ENCODE measurements at places on chromosomes 11 and 22.

GRCh38 chr22:22219140-22219996 lies 25.2 kb upstream of the VPREB1 start:
- DNase-seq: no peak

DNA sequence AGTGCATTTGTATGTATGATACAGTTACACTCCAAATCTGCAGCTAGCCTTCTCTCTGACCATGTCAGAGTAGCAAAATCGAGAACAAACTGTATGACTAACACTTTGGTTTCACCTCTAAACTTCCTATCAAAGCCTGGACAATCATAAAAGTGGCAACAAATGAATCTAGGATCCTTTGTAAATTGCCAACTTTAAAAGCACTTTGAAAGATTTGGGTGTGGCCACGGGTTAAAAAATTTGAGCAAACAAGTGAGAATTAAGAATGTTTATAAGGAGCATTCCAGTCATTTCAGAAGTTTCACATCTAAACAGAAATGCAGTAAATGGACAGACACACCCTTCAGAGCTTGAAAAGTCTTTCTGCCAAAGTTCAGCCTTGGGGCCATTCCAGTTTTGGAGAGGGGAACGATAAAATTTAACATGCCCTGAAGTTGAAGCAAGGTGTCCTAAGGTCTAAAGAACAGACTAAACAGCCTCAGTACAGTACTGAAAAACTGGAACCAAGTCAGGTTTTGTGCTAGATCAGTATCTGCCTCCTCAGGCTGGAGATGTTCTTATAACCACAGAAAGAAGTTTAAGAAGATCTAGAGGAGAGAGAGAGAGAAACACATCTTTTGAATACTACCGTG lies 181.9 kb upstream of the BDNF start:
- peak; percentile 30 for DNase-seq

- peak; percentile 18 for DNase-seq
Measured at GRCh38 chr22:23263651-23264555, 83.6 kb downstream of the BCR start.

- peak; percentile 6 for DNase-seq
Measured at GRCh38 chr11:70176940-70177689, 26.0 kb upstream of the FADD start.

- no peak for DNase-seq
Measured at GRCh38 chr11:45906096-45906682, 882 bp downstream of the FREY1 start.

GRCh38 chr11:72305891-72306585 lies 62.1 kb upstream of the PHOX2A start:
- no peak for DNase-seq

DNA sequence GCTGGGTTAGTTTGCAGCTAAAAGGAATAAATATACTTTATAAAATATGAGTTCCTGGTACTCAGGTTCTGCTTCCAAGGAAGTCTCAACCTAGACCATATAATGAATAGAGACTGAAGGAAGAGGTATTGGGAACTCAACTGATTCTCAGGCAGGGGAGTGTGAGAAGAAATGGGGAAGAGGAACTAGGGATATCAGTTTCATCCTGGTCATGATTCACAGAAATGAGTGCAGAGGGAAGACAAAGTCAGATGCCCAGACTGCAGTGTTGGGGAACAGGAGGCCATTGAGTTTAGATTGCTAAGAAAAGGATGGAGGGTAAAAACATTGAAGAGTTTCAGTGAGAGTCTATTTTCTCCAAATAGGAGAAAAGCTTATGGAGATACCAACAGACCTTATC lies 28.8 kb downstream of the PLAAT5 start:
- no peak for DNase-seq

DNA sequence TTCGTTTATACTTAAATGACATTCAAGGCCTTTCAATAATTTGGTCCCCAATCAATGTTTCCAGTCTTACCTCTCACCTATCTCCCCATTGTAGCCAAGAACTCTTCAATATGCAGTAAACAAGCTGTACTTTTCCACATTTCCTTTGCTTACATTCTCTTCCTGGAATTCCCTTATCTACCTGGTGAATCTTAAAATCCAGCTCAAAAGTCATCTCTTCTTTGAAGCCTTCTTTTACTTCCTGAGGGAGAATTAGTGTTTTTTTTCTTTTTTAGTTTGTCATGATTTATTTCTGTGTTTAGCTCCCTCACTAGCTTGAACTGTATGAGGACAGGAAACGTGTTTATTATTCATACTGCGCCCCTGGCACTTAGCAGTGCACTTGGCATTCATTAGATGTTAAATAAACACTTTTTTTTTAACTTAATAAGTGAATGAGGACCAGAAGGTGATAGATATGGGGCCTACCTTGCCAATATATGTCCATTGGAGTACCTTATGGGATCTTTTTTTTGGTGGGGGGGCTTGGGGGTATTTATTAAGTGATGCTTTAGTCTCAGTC lies 4.9 kb upstream of the PTS start:
- no peak for DNase-seq

GRCh38 chr11:72703267-72704008 lies 29.2 kb upstream of the PDE2A start:
- DNase-seq: peak; percentile 62

DNA sequence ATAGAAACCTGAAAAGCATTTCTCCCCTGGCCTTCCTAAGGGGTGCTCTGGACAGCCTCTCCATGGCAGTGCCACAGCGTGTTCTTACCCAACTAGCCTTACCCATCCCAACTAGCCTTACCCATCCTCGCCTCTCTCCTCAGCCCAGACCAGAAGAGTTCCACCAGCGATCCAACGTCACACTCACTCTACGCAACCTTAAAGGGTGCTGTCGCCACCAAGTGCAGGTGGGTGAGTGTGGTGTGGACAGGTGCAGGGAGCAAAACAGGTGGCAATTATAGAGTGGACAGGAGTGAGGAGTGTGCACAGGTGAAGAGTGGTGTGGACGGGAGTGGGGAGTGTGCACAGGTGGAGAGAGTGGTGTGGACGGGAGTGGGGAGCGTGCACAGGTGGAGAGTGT lies 17.8 kb downstream of the TMEM121B start:
- no peak for DNase-seq

GRCh38 chr11:59728913-59729312 lies 15.3 kb upstream of the OR10V1 start:
- no peak for DNase-seq

GRCh38 chr11:90803366-90803765 lies 580.5 kb upstream of the CHORDC1 start:
- DNase-seq: no peak

GRCh38 chr11:69684651-69685050 lies 9.5 kb upstream of the LTO1 start:
- no peak for DNase-seq

DNA sequence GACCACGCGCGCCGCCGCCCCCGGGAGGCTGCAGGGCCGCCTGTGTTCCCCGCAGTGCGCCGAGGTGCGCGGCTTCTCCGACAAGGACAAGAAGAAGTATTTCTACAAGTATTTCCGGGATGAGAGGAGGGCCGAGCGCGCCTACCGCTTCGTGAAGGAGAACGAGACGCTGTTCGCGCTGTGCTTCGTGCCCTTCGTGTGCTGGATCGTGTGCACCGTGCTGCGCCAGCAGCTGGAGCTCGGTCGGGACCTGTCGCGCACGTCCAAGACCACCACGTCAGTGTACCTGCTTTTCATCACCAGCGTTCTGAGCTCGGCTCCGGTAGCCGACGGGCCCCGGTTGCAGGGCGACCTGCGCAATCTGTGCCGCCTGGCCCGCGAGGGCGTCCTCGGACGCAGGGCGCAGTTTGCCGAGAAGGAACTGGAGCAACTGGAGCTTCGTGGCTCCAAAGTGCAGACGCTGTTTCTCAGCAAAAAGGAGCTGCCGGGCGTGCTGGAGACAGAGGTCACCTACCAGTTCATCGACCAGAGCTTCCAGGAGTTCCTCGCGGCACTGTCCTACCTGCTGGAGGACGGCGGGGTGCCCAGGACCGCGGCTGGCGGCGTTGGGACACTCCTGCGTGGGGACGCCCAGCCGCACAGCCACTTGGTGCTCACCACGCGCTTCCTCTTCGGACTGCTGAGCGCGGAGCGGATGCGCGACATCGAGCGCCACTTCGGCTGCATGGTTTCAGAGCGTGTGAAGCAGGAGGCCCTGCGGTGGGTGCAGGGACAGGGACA lies 2.7 kb downstream of the NLRP6 start:
- DNase-seq: no peak

- DNase-seq: no peak
Measured at GRCh38 chr11:122811721-122812120, 26.6 kb upstream of the CRTAM start.

DNA sequence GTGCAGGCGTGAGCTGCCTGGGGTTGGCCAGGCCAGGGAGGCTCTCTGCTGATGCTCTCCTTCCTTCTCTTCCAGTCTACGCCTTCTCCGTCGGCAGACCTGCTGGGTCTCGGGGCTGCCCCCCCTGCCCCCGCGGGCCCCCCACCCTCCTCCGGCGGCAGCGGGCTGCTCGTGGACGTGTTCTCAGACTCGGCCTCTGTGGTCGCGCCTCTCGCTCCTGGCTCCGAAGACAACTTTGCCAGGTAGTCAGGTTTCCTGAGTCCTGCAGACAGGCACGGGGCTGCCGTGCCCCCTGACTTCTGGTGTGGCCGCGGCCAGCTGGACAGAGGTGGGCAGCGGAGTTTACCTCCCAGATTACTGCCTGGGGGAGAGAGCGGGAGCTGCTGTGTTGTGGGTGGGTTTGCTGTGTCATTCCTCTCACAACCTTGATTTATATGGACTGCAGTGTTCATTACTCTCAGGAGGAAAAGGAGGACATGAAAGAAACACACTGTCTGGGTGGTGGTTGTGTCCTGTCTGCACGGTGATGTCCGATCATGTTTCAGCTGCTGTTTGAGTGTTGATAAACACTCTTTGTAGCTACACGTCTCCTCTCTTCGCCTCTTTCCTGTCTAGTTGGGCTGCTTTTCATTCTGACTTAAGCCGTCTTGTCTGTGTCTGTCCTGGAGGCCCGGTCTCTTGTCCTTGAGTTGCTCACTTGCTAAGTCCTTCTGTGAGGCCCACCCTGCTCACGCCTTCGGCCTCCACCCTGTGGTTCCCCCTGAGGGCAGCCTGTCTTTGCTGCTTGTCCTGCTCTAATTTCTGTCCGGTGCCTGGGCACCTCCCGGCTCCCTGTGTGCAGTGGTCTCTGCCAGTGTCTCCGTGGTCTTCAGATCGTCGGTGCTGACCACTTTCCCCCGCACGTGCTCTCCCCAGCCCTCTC lies 35.9 kb downstream of the MUC6 start:
- no peak for DNase-seq

DNA sequence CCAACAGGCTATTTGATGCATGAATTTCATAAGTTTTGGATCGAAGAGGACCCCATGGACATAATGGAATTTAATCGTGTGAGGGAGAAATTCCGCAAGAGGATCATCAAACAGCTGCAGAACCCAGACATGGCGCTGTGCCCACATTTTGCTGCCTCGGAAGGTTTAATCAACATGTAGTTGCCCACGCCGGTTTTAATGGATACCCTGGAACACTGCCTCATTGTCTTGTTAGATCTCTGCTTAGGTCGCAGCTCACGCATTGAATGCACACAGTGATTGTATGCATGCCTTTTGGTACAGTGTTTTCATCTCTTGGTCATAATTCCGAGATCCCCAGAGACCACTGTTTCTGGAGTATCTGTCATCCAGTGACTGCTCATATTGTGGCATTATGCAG lies 46.8 kb downstream of the SLN start:
- DNase-seq: no peak

GRCh38 chr11:28606930-28607329 lies 498.7 kb downstream of the METTL15 start:
- DNase-seq: no peak

DNA sequence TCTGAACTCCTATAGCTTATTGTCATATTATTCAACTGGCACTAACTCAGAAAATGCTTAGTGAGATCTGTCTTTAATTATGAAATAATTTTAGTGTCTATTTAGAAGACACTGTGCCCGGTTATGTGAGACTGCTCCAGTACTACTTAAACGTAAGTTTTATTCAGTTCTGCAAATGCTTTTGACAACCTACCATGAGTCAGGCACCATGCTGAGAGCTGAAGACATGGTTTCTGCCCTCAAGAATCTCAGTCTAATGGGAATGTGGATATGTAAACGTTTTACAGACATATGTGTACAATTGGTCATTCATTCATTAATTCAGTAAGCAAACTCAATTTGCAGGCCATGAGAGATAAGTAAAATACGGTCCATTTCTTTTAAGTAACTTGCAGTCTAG lies 40.0 kb downstream of the DCUN1D5 start:
- DNase-seq: peak; percentile 58

GRCh38 chr11:64863391-64864060 lies 14.9 kb downstream of the EHD1 start:
- DNase-seq: no peak

- DNase-seq: no peak
Measured at GRCh38 chr22:32699686-32700085, 101.8 kb upstream of the TIMP3 start.

DNA sequence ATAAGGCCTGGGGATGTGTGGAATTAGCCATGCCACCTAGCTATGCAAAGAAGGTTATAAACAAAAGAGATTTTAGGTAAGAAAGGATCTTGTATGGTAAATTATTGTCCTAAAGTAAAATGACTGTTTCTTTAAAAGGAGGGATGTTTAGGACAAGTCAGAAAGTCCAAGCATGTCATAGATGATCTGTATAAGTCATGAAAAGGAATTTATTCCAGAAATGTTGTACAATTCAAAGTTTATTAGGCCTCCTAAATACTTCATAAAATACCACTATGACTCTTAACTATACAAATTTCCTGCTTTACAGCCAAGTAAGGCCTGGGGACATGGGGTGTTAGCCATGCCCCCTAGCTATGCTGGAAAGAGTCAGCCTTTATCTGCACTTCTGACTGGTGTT lies 22.7 kb downstream of the OR5A2 start:
- no peak for DNase-seq

GRCh38 chr11:326842-327580 lies 6.4 kb upstream of the IFITM3 start:
- no peak for DNase-seq

DNA sequence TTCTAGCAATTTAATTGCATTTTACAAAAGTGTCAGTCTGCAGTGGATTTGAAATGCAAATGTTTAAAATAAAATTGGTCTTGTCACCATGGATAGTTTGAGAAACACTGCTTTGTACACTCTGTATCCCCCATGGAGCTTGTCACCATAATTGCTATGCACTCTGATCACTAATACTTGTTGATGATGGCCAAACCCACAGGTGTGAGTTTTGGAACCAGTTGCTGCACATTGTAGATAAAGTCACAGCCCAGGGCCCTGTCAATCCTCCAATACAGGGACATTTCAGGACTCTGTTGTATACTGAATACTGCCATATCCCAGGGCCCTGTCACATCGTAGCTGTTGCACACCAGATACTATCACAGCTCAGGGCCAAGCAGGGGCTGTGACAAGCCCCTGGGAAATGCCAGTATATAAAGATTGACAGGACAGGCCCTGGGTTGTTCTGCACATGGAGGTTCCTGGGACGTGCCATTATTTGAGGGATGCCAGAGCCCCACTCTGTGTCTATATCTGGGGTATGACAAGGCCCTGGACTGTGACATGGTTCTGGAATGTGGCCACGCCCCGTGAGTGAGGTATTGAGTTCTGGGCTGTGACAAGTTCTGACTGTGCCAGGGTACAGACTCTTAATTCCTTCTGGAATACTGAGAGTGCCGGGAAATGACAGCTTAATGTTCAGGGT lies 27.9 kb upstream of the SMPD1 start:
- DNase-seq: no peak
